ENCODE measurements at places on chromosomes 6 and 20.

- DNase-seq = no peak
- no peak overlapping the region for H3K27ac ChIP-seq
- no peaks in the 10 kb centered on the region for H3K27me3 ChIP-seq
- H3K36me3 ChIP-seq = no peaks in the 10 kb centered on the region
These were observed 108.6 kb downstream of the VIP start for GRCh38 chr6:152859225-152859624.

GRCh38 chr6:147201885-147202515 is 2.2 kb upstream of the STXBP5 start:
- H3K27ac ChIP-seq = peak overlapping the region; percentile 94
- H3K4me3 ChIP-seq = peak overlapping the region; percentile 78
- H3K4me1 ChIP-seq = no peaks in the 10 kb centered on the region
- no peaks in the 10 kb centered on the region for H3K27me3 ChIP-seq

- H3K36me3 ChIP-seq = peaks cover 36% of the 10 kb centered on the region
- H3K27me3 ChIP-seq = no peaks in the 10 kb centered on the region
- no peak for DNase-seq
- no peaks in the 10 kb centered on the region for H3K4me1 ChIP-seq
- no peak overlapping the region for H3K4me3 ChIP-seq
These were observed 46.0 kb upstream of the TTPAL start for GRCh38 chr20:44429419-44430269.

- H3K27ac ChIP-seq = no peak overlapping the region
- no peaks in the 10 kb centered on the region for H3K36me3 ChIP-seq
- no peak for DNase-seq
- H3K4me1 ChIP-seq = no peaks in the 10 kb centered on the region
- no peaks in the 10 kb centered on the region for H3K27me3 ChIP-seq
- no peak overlapping the region for H3K4me3 ChIP-seq
These were observed 37.0 kb upstream of the PRL start for GRCh38 chr6:22333802-22334201.

DNA sequence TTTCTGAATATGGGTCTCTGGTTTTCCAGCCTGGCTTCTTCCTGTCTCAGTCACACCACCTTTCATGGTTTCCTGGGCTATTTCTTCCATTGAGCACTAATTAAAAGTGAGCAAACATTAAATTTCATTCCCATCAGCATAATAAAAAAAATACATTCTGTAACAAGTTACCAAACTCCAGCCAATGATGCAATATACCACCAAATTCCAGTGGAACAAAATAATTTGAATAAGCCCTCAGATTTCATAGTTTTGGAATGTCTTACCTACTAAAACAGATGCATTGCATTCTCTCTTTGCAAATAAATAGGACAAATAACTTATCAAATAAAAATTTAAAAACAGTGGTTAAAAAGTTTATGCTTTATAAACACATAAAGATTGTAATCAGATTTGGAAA is 97.8 kb upstream of the PRDM1 start:
- H3K4me1 ChIP-seq = peaks cover 4% of the 10 kb centered on the region
- no peaks in the 10 kb centered on the region for H3K36me3 ChIP-seq
- no peak overlapping the region for H3K4me3 ChIP-seq
- H3K27ac ChIP-seq = no peak overlapping the region
- no peak for DNase-seq

- peak overlapping the region; percentile 99 for H3K4me3 ChIP-seq
- H3K4me1 ChIP-seq = peaks cover 7% of the 10 kb centered on the region
- no peaks in the 10 kb centered on the region for H3K36me3 ChIP-seq
- H3K27ac ChIP-seq = peak overlapping the region; percentile 96
These were observed 786 bp downstream of the ADRM1 start for GRCh38 chr20:62303340-62304226.

GRCh38 chr6:32980488-32981038 is 12.2 kb downstream of the BRD2 start:
- no peak overlapping the region for H3K4me3 ChIP-seq
- peaks cover 64% of the 10 kb centered on the region for H3K36me3 ChIP-seq
- DNase-seq = no peak
- no peak overlapping the region for H3K27ac ChIP-seq

DNA sequence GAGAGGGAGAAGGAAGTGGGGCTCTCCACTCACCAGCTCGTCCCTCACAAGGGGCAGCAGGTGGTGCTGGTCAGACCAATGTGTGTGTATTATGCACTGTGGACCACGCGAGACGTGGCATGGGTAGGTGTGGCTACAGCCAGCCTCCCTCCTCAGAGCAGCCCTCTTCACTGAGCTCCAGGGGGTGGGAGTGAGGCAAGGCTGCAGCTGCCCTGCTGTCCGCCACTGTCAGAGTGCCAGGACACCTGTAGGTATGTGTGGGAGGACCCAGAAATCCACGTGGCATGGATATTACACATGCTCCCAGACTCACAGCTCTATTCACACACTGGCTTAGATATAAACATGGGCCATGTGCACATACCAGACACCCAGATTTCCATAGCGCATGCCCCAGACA is 90.3 kb downstream of the VEGFA start:
- no peak overlapping the region for H3K4me3 ChIP-seq
- no peaks in the 10 kb centered on the region for H3K27me3 ChIP-seq
- no peaks in the 10 kb centered on the region for H3K4me1 ChIP-seq
- no peaks in the 10 kb centered on the region for H3K36me3 ChIP-seq

DNA sequence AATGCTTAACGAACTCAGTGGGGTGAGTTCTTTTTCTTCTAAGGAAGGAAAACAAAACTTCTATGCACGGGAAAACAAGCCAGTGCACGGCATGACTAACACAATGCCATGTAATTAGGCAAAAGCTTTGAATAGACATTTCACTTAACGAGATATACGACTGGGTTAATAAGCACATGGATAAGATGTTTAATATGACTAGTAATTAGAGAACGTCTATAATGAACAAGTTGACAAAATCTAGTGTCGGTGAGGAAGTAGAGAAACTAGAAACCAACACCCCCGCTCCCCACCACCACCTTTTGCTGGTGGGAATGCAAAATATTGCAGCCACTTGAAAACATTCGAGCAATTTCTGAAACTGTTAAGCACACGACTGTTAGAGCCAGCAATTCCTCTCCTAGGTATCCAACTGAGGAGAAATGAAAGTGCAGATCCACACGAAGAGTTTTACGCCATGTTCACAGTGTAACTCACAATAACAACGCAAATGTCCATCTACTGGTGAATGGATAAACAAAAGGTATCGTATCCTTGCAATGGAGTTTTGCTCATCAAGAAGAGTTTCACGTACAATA is 644.9 kb upstream of the AGPAT4 start:
- H3K27me3 ChIP-seq = no peaks in the 10 kb centered on the region
- no peaks in the 10 kb centered on the region for H3K36me3 ChIP-seq
- H3K4me1 ChIP-seq = no peaks in the 10 kb centered on the region
- no peak overlapping the region for H3K4me3 ChIP-seq

DNA sequence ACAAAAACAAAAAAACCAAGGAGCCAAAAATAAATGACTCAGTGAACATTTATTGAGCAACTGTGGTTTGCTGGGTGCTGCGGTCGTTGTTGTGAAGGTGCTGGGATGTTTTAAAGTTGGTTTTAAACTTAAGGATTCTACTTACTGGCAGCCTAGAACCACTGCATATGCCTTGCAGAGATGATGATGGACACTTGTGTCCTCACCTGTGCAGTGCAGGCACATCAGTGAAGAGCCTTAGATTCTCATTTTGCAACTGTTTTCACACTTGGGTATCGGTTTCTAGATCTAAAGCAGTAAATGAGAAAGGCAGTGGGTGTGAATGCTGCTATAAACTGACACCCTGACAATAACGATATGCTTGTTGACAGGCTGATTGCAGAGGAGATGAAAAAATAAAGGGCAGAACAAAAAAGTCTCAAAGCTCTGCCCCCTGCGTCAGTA is 68.8 kb downstream of the UTRN start:
- DNase-seq = no peak
- H3K27ac ChIP-seq = no peak overlapping the region
- H3K4me1 ChIP-seq = no peaks in the 10 kb centered on the region
- no peak overlapping the region for H3K4me3 ChIP-seq

DNA sequence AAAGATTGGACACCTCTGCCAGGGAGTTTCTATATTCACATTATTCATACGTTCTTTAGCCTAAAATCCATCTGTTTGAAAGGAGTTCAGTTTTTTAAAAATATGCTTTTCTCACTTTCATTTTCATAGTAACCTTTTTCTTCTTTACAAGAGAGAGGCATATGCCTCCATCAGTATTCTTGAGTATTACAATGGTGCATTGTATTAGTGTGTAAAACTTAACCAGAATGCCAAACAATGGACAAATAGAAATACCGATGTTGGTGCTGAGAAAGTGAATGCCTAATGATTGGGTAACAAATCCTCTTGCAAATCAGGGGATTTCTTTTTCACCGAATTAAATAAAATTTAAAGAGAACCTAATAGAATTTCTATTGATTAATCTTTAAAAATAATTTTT is 163.2 kb upstream of the LAMA2 start:
- H3K4me3 ChIP-seq = no peak overlapping the region
- DNase-seq = no peak
- H3K4me1 ChIP-seq = no peaks in the 10 kb centered on the region
- no peaks in the 10 kb centered on the region for H3K27me3 ChIP-seq

GRCh38 chr6:143965503-143966171 is 42.4 kb downstream of the PLAGL1 start:
- no peak overlapping the region for H3K27ac ChIP-seq
- H3K27me3 ChIP-seq = no peaks in the 10 kb centered on the region
- H3K4me1 ChIP-seq = no peaks in the 10 kb centered on the region
- H3K36me3 ChIP-seq = no peaks in the 10 kb centered on the region
- DNase-seq = no peak
- no peak overlapping the region for H3K4me3 ChIP-seq

DNA sequence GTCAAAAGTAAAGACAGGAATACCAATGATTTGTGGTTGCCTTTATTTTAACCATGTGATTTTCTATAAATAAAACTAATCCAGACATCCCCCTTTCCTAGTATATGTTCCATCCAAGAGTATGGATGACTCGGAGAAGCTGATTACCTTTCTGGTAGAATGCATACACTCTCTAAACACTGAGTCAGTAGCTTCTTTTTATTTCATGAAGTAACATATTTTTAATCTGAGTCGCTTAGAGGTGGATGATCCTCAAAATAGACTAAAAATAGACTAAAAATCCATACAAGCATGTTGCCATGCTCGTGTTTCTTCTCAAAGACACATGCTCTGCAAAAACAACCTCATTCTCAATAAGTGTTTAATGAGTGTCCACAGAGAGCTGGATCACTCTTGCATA is 263.7 kb downstream of the COL12A1 start:
- H3K4me3 ChIP-seq = no peak overlapping the region
- H3K36me3 ChIP-seq = no peaks in the 10 kb centered on the region
- H3K4me1 ChIP-seq = no peaks in the 10 kb centered on the region
- no peaks in the 10 kb centered on the region for H3K27me3 ChIP-seq
- H3K27ac ChIP-seq = no peak overlapping the region
- DNase-seq = no peak

GRCh38 chr6:120116343-120116742 is 766.8 kb upstream of the MAN1A1 start:
- no peak overlapping the region for H3K27ac ChIP-seq
- no peaks in the 10 kb centered on the region for H3K27me3 ChIP-seq
- H3K4me1 ChIP-seq = no peaks in the 10 kb centered on the region
- H3K36me3 ChIP-seq = no peaks in the 10 kb centered on the region
- H3K4me3 ChIP-seq = no peak overlapping the region

DNA sequence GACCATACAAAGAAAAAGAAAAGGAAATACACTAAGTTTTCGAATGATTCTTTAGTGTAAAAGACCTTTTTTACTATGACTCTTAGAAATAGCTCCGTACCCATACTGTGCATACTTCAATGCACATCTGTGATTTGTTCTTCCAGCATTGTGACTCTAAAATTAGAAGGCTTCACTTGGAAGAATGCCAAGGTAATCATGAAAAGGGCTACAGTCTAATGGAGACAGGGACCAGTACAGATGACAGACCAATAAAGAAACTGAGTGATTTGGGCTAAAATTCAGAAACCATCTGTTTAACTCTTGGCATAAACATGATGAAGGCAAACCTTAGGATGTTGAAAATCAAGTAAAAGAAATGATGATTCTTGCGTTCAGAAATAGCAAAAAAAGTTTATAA is 46.3 kb downstream of the CYP39A1 start:
- no peak overlapping the region for H3K27ac ChIP-seq
- no peaks in the 10 kb centered on the region for H3K27me3 ChIP-seq
- no peak for DNase-seq

GRCh38 chr6:105803442-105803841 is 282.7 kb upstream of the PRDM1 start:
- H3K36me3 ChIP-seq = no peaks in the 10 kb centered on the region
- no peaks in the 10 kb centered on the region for H3K27me3 ChIP-seq
- H3K27ac ChIP-seq = no peak overlapping the region
- H3K4me3 ChIP-seq = no peak overlapping the region

DNA sequence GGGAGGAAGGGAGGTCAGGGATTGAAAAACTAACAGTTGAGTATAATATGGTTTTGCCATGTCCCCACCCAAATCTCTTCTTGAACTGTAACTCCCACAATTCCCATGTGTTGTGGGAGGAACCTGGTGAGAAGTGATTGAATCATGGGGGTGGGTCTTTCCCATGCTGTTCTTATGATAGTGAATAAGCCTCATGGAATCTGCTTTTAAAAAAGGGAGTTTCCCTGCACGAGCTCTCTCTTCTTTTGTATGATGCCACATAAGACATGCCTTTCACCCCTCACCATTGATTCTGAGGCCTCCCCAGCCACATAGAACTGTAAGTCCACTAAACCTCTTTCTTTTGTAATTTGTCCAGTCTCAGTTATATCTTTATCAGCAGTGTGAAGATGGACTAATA is 833.4 kb upstream of the MAP3K7 start:
- no peaks in the 10 kb centered on the region for H3K4me1 ChIP-seq
- no peak for DNase-seq
- no peak overlapping the region for H3K27ac ChIP-seq
- H3K4me3 ChIP-seq = no peak overlapping the region
- no peaks in the 10 kb centered on the region for H3K36me3 ChIP-seq
- H3K27me3 ChIP-seq = no peaks in the 10 kb centered on the region

- no peak overlapping the region for H3K4me3 ChIP-seq
- no peak for DNase-seq
- H3K36me3 ChIP-seq = no peaks in the 10 kb centered on the region
- H3K4me1 ChIP-seq = no peaks in the 10 kb centered on the region
- H3K27me3 ChIP-seq = no peaks in the 10 kb centered on the region
These were observed 121.9 kb downstream of the CFAP61 start for GRCh38 chr20:20174089-20174835.

DNA sequence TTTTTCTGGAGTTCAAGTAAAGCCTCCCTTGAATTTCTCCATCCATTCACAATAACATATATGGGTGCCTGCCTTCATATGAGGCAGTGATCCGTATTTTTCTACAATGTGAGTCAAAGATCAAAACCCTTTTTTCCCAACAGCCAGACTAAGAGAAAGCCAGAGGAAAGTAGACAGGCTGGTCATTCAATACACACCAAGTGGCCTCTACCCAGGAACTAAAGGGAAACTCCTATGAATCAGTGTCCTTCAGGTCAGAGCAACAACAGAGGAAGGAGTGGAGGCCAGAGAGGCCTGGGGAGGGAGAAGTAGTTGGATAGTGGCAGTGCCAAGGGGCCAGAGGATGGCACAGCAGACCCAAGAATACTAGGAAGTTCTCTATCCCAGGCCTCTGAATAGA is 23.8 kb downstream of the SIM1 start:
- no peaks in the 10 kb centered on the region for H3K4me1 ChIP-seq
- no peaks in the 10 kb centered on the region for H3K27me3 ChIP-seq
- no peak overlapping the region for H3K4me3 ChIP-seq
- H3K36me3 ChIP-seq = no peaks in the 10 kb centered on the region
- no peak for DNase-seq

- no peak overlapping the region for H3K4me3 ChIP-seq
- no peaks in the 10 kb centered on the region for H3K36me3 ChIP-seq
- no peak overlapping the region for H3K27ac ChIP-seq
- H3K27me3 ChIP-seq = no peaks in the 10 kb centered on the region
These were observed 15.4 kb upstream of the STMND1 start for GRCh38 chr6:17086469-17086868.
